T-helper 2 cell treated with Interferon-gamma antibody and Interleukin-4, amounts not matched to agents 5 μg/mL and 100 μg/mL, for 36 hours (primary cell): ENCODE measurements at places on chromosomes 11 and 22.

DNA sequence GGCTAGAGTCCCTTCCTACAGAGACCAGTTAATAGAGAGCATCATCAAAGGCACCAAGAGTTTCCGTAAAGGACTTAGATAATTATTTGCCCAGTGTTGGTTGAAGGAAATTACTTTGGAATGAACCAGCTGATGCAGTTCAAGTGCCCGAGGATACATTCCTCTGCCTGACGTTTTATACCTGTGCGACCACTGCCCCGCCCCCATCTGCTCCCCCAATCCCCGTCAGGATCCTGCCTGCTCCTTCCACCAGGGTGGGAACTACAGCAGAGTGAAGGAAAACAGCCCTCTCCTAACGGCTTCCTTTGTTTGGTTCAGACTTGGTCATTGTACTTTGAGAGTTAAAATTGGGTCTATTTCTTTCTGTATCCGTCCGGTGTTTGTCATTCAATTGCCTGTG is 761.5 kb downstream of the NTM start:
- no peak overlapping the region for H3K27ac ChIP-seq
- H3K27me3 ChIP-seq = no peaks in the 10 kb centered on the region
- no peak for DNase-seq
- no peak overlapping the region for H3K4me3 ChIP-seq
- no peaks in the 10 kb centered on the region for H3K4me1 ChIP-seq
- no peaks in the 10 kb centered on the region for H3K36me3 ChIP-seq

GRCh38 chr11:26621132-26621531 is 49.1 kb upstream of the MUC15 start:
- no peaks in the 10 kb centered on the region for H3K36me3 ChIP-seq
- DNase-seq = no peak
- no peak overlapping the region for H3K27ac ChIP-seq
- no peak overlapping the region for H3K4me3 ChIP-seq
- H3K4me1 ChIP-seq = no peaks in the 10 kb centered on the region

DNA sequence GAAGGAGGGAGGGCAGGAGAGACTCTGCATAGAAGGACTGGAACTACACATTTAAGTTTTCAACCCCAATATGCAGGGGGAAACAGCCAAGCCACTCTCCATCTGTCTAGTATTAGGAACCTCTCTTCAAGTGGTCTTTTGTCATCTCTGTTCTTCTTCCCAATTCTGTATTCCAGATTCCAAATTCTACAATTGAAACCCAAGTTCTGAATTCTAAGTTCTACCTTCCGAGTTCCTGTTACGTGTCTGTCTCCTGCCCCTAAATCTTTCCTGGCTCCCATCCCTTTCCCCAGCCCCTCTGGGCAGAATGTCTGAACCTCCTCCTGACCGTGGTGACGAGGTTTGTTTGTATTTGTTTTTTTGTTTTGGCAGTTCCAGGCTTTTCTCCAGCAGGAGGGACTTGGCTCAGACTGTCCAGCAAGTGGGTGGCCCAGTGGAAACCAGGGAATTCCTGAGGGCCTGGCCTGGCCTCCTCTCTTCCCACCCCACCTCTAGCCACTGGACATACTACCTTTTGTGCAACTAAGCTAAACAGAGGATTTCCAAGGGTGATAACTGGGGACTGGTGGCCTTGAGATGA is 1.6 kb upstream of the THOC5 start:
- peak overlapping the region; percentile 9 for H3K4me3 ChIP-seq
- peak overlapping the region; percentile 76 for H3K27ac ChIP-seq
- no peak for DNase-seq

- H3K4me3 ChIP-seq = no peak overlapping the region
- peaks cover 7% of the 10 kb centered on the region for H3K27me3 ChIP-seq
- no peaks in the 10 kb centered on the region for H3K36me3 ChIP-seq
- H3K27ac ChIP-seq = no peak overlapping the region
These were observed 5.0 kb upstream of the MCHR1 start for GRCh38 chr22:40674274-40674673.

- H3K4me3 ChIP-seq = peak overlapping the region; percentile 35
- H3K4me1 ChIP-seq = peaks cover 60% of the 10 kb centered on the region
- peaks cover 7% of the 10 kb centered on the region for H3K36me3 ChIP-seq
- DNase-seq = peak; percentile 47
- H3K27me3 ChIP-seq = no peaks in the 10 kb centered on the region
- peak overlapping the region; percentile 64 for H3K27ac ChIP-seq
These were observed 21.5 kb downstream of the PICALM start for GRCh38 chr11:86047275-86047991.

GRCh38 chr11:120027546-120028180 is 110.2 kb downstream of the TRIM29 start:
- H3K27me3 ChIP-seq = no peaks in the 10 kb centered on the region
- no peak for DNase-seq
- no peak overlapping the region for H3K4me3 ChIP-seq

GRCh38 chr11:19558189-19558986 is 154.2 kb upstream of the NAV2 start:
- DNase-seq = no peak
- H3K27ac ChIP-seq = no peak overlapping the region
- H3K36me3 ChIP-seq = no peaks in the 10 kb centered on the region
- no peaks in the 10 kb centered on the region for H3K4me1 ChIP-seq
- peaks cover 2% of the 10 kb centered on the region for H3K27me3 ChIP-seq
- H3K4me3 ChIP-seq = no peak overlapping the region

GRCh38 chr11:110447897-110448745 is 18.4 kb downstream of the FDX1 start:
- DNase-seq = no peak
- H3K4me1 ChIP-seq = peaks cover 33% of the 10 kb centered on the region
- H3K36me3 ChIP-seq = peaks cover 35% of the 10 kb centered on the region
- no peak overlapping the region for H3K4me3 ChIP-seq

DNA sequence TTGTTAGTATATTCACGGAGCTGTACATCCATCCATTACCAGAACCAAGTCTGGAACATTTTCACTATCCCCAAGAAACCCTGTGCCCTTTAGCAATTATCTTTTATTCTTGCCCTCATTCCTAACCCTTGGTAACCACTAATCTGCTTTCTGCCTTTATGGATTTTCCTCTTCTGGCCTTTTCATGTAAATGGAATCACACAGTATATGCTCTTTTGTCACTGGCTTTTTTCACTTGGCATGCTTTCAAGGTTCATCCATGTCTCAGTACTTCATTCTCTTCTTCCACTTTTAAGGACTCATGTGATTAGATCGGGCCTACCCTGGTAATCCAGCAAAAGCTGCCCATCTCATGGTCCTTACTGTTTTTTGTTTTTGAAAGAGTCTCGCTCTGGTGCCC is 11.0 kb upstream of the ZBTB44 start:
- H3K4me3 ChIP-seq = no peak overlapping the region
- H3K27me3 ChIP-seq = no peaks in the 10 kb centered on the region
- no peaks in the 10 kb centered on the region for H3K4me1 ChIP-seq
- peaks cover 8% of the 10 kb centered on the region for H3K36me3 ChIP-seq
- no peak for DNase-seq

- peaks cover 2% of the 10 kb centered on the region for H3K4me1 ChIP-seq
- H3K36me3 ChIP-seq = no peaks in the 10 kb centered on the region
- H3K27me3 ChIP-seq = peaks cover 76% of the 10 kb centered on the region
These were observed 364 bp upstream of the ABCC8 start for GRCh38 chr11:17477084-17477333.

DNA sequence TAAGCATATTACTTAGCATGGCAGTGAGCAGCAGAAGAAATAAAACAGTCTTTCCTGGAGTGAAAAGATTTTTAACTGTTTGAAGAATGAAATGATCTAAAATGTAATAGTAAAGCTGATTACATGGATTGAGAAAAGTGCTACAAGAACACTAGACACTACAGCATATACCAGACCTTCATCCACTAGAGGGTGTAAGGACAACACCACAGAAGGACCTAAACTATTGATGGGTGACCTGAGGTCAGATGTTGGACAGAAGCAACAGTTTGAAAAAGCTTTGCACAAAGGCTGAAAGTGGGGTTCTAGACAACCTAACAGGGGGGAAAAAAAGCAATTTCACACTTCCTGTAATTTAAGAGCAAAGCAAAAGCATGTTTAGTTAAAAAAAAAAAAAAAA is 97.7 kb downstream of the RBFOX2 start:
- no peak overlapping the region for H3K27ac ChIP-seq
- no peak overlapping the region for H3K4me3 ChIP-seq
- H3K27me3 ChIP-seq = peaks cover 15% of the 10 kb centered on the region
- no peaks in the 10 kb centered on the region for H3K4me1 ChIP-seq
- no peak for DNase-seq
- no peaks in the 10 kb centered on the region for H3K36me3 ChIP-seq

- no peaks in the 10 kb centered on the region for H3K4me1 ChIP-seq
- H3K4me3 ChIP-seq = no peak overlapping the region
- no peaks in the 10 kb centered on the region for H3K36me3 ChIP-seq
- H3K27me3 ChIP-seq = no peaks in the 10 kb centered on the region
- no peak overlapping the region for H3K27ac ChIP-seq
- no peak for DNase-seq
These were observed 191.6 kb upstream of the PGR start for GRCh38 chr11:101321222-101321621.

- H3K4me1 ChIP-seq = no peaks in the 10 kb centered on the region
- H3K36me3 ChIP-seq = peaks cover 14% of the 10 kb centered on the region
- H3K4me3 ChIP-seq = no peak overlapping the region
- no peak for DNase-seq
These were observed 73.3 kb downstream of the SERGEF start for GRCh38 chr11:17939542-17939941.

DNA sequence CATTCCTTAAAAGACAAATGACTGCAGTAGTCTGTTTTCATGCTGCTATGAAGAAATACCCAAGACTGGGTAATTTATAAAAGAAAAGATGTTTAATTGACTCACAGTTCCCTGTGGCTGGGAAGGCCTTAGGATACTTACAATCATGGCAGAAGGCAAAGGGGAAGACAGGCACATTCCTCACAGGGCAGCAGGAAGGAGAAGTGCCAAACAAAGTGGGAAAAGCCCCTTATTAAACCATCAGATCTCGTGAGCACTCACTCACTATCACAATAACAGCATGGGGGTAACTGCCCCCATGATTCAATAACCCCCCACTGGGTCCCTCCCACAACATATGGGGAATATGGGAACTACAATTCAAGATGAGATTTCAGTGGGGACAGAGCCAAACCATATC is 16.4 kb upstream of the OR2AT4 start:
- H3K27ac ChIP-seq = no peak overlapping the region
- no peak for DNase-seq
- no peaks in the 10 kb centered on the region for H3K36me3 ChIP-seq
- H3K4me1 ChIP-seq = no peaks in the 10 kb centered on the region
- H3K4me3 ChIP-seq = no peak overlapping the region
- H3K27me3 ChIP-seq = peaks cover 13% of the 10 kb centered on the region

DNA sequence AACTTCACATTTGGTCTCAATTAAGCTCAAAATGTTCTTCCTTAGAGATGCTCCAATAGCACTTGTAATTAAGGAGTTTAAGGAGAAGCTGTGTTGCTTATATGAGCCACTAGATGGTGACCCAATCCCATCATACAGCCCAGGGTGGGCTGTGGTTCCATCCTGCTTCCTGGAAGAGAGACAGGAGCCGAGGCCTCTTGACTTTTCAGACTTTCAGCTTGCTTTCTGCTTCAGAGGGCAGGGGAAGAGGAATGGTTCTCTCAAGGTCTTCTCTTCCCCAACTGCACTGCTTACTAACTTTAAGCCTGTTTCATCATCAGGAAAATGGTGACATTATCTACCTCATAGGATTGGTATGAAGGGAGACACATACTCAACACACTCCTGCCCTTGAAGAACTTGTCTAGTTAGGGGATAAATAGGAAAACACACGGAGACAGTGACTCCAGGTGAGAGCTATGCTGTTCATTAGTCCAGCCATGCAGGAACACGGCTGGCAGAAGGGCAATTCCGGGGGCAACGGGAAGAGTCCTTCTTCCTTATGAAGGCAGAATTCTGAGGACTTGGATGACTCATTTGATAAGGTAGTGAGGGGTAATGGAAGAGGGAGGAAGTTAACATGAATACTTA is 20.1 kb downstream of the TMEM218 start:
- H3K27ac ChIP-seq = no peak overlapping the region
- no peak overlapping the region for H3K4me3 ChIP-seq
- H3K4me1 ChIP-seq = no peaks in the 10 kb centered on the region
- peaks cover 4% of the 10 kb centered on the region for H3K36me3 ChIP-seq
- H3K27me3 ChIP-seq = no peaks in the 10 kb centered on the region
- no peak for DNase-seq

- peaks cover 4% of the 10 kb centered on the region for H3K36me3 ChIP-seq
- H3K27ac ChIP-seq = no peak overlapping the region
- DNase-seq = no peak
These were observed 192.5 kb upstream of the MTMR2 start for GRCh38 chr11:96116376-96116775.

DNA sequence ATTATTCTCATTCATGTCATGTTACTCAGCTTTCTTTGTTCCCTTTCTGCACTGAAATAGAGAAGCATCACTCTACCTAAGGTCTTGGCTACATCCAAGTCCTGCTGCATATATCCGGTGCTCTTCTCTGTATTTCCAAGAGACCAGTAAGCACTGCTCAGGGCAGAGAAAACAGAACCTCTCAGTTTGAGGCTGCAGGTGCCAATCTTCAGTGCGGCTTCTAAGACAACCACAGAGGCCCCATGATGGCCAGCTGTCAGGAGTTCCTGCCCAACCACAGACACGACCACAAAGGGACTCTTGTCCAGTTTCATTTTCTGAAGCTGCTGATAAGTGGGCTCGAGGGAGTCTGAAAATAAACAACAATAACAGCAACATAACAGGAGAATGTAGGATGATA is 378.4 kb upstream of the PITPNB start:
- no peak overlapping the region for H3K27ac ChIP-seq
- H3K27me3 ChIP-seq = no peaks in the 10 kb centered on the region
- no peak for DNase-seq
- H3K4me1 ChIP-seq = peaks cover 16% of the 10 kb centered on the region
- no peaks in the 10 kb centered on the region for H3K36me3 ChIP-seq

- peaks cover 10% of the 10 kb centered on the region for H3K4me1 ChIP-seq
- no peak overlapping the region for H3K27ac ChIP-seq
- no peak for DNase-seq
- peaks cover 10% of the 10 kb centered on the region for H3K27me3 ChIP-seq
These were observed 135.7 kb downstream of the COMMD9 start for GRCh38 chr11:36153551-36153950.

DNA sequence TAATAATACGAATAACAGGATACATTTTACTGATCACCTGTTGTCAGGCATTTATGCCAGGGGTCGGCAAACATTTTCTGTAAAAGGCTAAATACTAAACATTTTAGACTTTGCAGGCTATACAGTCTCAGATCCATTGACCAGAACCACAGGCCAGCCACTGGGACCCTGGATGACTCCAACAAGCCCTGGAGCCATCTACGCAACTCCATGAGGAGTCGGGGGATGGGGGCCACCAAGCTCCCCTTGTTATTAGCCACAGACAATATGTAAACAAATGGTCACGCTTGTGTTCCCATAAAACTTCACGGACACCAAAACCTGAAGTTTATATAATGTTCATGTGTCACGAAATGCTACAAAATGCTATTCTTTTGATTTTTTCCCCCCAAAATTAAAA is 54.4 kb upstream of the EMID1 start:
- H3K27ac ChIP-seq = no peak overlapping the region
- H3K4me1 ChIP-seq = peaks cover 9% of the 10 kb centered on the region
- no peak for DNase-seq
- no peak overlapping the region for H3K4me3 ChIP-seq
- H3K27me3 ChIP-seq = peaks cover 28% of the 10 kb centered on the region
